Fibroblast of skin of scalp (primary cell): ENCODE measurements at places on chromosomes 3 and 15.

DNA sequence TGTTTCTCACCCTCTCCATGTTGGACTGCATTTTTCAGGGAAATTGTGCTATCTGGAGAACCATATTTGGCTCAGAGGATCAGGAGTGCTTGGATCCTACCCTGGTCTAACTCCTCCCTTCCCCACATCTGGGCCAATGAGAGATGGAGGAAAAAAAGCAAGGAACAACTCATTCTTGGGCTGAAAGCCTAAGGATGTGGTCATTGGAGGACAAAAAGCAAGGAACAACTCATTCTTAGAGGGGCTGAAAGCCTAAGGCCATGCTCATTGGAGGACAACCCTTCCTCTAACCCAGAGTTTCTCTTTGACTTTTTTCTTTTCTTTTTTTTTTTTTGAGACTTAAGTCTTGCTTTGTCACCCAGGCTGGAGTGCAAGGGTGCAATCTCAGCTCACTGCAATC is 48.6 kb upstream of the CHRNB4 start:
- DNase-seq = no peak

DNA sequence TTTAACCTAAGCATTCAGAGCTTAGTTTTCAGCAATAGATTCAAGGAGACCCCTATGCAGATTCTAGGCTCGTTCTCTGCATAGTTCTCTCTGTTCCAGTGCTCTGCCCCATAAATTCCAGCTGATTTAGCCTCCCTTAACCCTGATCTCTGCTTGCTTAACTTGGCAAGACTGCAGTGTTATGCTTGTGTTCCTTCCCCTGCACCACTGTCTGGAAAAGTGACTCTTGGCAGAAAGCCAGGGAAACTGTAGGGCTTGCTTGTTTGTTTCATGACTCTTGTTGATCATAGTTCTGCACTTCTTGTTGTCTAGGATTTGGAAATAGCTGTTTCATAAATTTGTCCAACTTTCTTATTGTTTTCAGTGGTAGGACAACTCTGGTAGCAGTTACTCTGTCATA is 40.1 kb downstream of the ANAPC13 start:
- peak; percentile 74 for DNase-seq

GRCh38 chr3:78804251-78805037 is 963.4 kb downstream of the ROBO1 start:
- peak; percentile 37 for DNase-seq

DNA sequence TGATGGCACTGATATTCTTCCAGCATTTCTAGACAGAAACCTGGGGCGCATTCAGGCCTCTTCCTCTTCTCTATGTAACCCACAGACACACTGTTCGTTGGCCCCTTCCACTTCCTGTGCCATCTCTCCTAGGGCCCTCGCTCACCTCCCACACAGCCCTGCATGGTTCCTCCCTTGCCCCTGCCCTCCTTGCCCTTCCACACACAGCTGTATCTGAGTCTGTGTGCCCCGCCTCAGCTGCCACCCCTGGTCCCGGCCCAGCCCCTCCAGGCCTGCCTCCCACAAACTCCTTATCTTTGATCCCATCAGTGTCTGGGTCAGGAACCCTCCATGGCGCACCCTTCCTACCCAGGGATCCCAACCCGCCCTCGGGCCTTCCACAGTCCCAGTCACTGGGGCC is 37.9 kb downstream of the RAB6B start:
- no peak for DNase-seq

- no peak for DNase-seq
Observed at GRCh38 chr3:46702246-46703012, 1.2 kb downstream of the TMIE start.
